ENCODE measurements at places on chromosomes 3 and 15.

GRCh38 chr15:76217029-76217881, 94.0 kb downstream of the ETFA start:
- DNase-seq, result no peak

DNA sequence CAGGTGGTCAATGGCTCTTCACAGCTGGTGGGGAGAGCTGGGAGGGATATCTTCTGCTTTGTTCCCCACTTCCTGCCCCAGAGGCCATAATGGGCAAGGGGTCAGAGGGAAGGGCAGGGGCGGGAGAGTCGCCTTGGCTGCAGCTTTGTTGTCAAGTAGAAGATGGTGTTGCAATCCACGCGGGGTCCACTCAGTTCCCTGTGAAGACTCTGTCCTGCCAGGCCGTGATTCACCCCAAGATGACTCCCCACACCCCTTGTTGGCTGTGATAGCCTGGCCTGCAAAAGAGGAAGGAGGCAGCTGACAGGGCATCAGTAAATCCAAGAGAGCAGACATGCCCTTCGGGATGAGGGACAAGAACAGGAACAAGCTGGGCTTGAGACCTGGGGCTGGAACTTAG, 6.9 kb downstream of the GALNT15 start:
- DNase-seq, result peak; percentile 34

DNA sequence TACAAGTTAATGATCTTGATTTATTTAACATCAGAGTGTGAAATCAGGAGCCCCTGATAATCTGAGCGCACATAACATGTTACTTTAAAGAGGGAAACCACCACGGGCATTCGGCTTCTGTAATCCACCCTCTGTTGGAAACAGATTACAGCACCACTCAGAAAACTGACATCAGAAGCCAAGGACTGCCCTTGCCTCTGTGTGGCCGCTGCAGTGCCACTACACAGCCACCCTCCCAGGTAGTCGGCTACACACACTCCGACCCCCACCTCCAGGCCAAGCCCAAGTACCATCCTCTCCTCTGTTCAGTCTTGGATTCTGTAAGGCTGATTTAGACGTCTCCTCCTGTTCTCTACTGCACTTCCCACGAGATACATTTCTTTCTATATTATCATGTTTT, 251.7 kb downstream of the GABRB3 start:
- DNase-seq, result no peak

- DNase-seq, result no peak
These were observed 40.0 kb downstream of the ASB7 start for GRCh38 chr15:100642213-100642949.

- DNase-seq, result no peak
These were observed at the start of gene CFAP100 for GRCh38 chr3:126394179-126394976. Gene CFAP100 (plus strand): TSS chr3:126394909. CDS start chr3:126396001, 1,092 bp downstream.

- DNase-seq, result no peak
These were observed 885.2 kb upstream of the CFAP20DC start for GRCh38 chr3:59935025-59935424.

- DNase-seq, result peak; percentile 18
These were observed 25.6 kb upstream of the NLGN1 start for GRCh38 chr3:173371848-173372487.

- DNase-seq, result no peak
These were observed 49.5 kb downstream of the ZPLD1 start for GRCh38 chr3:102484363-102484762.

- no peak for DNase-seq
These were observed 421.4 kb downstream of the SHQ1 start for GRCh38 chr3:72426618-72427397.

Measured in NB4 (cell line).